ENCODE measurements at places on chromosomes 6 and 20. TPM values are rescaled to one million over a fixed set of nuclear protein-coding genes. Genes with fewer than 3 reads are reported as not detected.

The HLA-DOB gene
- 0.36 TPM for total RNA-seq

The SLC17A1 gene
- total RNA-seq = not detected

The TFAP2C gene
- total RNA-seq = under 0.01 TPM

The ATP5F1E gene
- 12.2 TPM for total RNA-seq

The PI3 gene
- not detected for total RNA-seq

The FILIP1 gene
- under 0.01 TPM for total RNA-seq

The APOM gene
- 1.4 TPM for total RNA-seq

The PMEPA1 gene
- 1.4 TPM for total RNA-seq

The ZSCAN9 gene
- total RNA-seq = 17.7 TPM

- no peak for DNase-seq
- no peak overlapping the region for H3K4me3 ChIP-seq
- no peaks in the 10 kb centered on the region for H3K36me3 ChIP-seq
Measured at GRCh38 chr6:143125455-143125854, 64.8 kb downstream of the AIG1 start.

DNA sequence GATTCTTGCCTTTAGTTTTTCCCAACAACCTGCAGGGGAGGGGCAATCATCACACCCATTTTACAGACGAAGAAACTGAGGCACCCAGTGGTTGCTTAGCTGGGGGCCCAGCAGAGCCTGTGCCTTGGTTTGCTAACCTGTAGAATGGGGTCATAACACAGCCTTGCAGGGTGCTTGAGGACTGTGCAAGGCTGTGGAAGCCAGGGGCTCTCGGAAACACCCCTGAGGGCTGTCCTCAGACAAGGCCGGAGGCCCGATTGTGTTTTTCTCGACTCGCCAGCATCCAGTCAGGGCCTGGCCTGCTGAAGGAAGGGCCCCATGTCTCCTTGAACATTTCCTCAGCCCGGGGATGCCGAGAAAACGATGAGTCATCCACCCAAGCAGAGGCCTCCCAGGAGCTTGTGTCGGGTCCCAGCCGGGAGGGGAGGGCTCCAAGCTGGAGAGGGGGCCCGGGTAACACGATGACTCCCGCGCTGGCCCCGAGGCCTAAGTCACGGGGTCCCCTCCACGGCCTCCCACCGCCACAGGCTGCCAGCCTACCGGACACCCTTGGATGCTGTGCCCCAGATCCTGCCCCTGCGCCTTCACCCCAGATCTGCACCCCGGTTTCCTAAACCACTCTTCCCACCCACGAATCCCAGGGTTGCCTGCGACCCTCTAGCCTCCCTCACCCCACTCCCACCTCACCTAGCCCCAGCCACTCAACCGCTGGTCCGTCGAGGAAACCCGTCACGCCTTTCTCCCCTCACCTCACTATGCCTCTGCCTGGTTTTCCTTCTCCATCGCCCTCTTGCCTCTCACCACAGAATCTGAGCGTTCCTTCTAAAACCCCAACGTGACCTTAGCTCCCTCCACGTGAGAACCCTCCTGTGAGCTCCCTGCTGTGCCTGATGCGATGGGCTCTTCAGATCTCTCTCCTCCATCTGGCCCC is 10.6 kb downstream of the NOL4L start:
- peak; percentile 88 for DNase-seq
- no peaks in the 10 kb centered on the region for H3K36me3 ChIP-seq
- no peak overlapping the region for H3K4me3 ChIP-seq
- peak overlapping the region; percentile 33 for H3K27ac ChIP-seq
- H3K27me3 ChIP-seq = no peaks in the 10 kb centered on the region
- H3K4me1 ChIP-seq = peaks cover 10% of the 10 kb centered on the region

DNA sequence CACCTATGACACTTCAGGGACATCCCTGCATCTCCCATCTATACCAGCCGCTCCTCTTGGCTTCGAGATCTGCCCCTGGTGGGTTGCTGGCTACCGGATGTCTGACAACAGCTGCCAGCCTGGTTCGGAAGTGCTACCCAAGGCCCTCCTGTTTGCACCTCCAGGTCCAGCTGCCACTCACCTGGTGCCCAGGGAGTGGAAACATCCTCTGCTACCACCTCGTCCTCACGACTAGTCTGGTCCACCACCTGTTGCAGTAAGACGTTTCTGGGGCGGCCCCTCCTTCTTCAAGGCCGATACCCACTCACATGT is 8.3 kb upstream of the PCMTD2 start:
- H3K36me3 ChIP-seq = no peaks in the 10 kb centered on the region
- DNase-seq = no peak
- H3K27ac ChIP-seq = no peak overlapping the region
- H3K4me1 ChIP-seq = no peaks in the 10 kb centered on the region
- no peak overlapping the region for H3K4me3 ChIP-seq
- H3K27me3 ChIP-seq = peaks cover 61% of the 10 kb centered on the region

GRCh38 chr20:57795342-57795697 is 85.5 kb upstream of the PMEPA1 start:
- H3K27me3 ChIP-seq = peaks cover 3% of the 10 kb centered on the region
- H3K4me1 ChIP-seq = no peaks in the 10 kb centered on the region
- peak; percentile 2 for DNase-seq

DNA sequence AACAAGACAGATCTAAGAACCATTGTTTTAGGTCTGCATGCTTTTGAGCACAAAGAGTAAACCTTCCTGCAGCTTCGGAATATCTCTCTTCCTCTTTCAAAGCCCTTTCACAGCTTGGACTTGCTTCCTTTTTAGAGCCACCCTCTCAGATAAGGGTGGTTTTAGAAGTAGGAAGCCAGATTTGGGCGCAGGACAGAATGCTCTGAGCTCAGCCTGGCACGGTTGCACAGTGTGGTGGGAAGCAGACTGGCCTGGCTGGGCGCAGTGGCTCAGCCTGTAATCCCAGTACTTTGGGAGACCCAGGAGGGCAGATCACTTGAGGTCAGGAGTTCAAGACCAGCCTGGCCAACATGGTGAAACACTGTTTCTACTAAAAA is 35.6 kb upstream of the PNRC1 start:
- no peaks in the 10 kb centered on the region for H3K27me3 ChIP-seq
- no peak for DNase-seq
- peaks cover 4% of the 10 kb centered on the region for H3K4me1 ChIP-seq
- no peak overlapping the region for H3K27ac ChIP-seq

DNA sequence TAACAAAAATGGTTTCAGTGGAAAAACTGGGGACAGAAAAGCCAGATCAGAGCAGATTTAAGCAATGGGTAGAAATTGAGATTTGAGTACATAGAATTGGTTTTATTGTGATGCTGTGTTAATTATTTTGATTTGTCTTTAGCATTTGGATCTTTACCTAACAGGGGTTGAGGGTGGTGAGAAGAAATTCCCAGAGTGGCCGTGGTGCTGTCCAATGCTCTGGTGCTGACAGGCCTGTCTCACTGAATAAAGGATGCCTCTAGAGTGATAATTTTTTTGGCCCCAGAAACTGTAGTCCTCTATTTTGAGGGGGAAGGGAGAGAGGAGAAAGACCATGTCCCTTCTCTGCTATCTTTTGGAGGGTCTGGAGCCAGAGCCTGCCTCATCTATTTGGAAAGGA is 79.1 kb downstream of the LYRM2 start:
- no peaks in the 10 kb centered on the region for H3K4me1 ChIP-seq
- DNase-seq = no peak
- peaks cover 9% of the 10 kb centered on the region for H3K27me3 ChIP-seq
- H3K27ac ChIP-seq = no peak overlapping the region
- H3K4me3 ChIP-seq = no peak overlapping the region

- DNase-seq = no peak
- no peaks in the 10 kb centered on the region for H3K4me1 ChIP-seq
- H3K27ac ChIP-seq = no peak overlapping the region
Measured at GRCh38 chr6:47473791-47474346, 3.7 kb upstream of the CD2AP start.

DNA sequence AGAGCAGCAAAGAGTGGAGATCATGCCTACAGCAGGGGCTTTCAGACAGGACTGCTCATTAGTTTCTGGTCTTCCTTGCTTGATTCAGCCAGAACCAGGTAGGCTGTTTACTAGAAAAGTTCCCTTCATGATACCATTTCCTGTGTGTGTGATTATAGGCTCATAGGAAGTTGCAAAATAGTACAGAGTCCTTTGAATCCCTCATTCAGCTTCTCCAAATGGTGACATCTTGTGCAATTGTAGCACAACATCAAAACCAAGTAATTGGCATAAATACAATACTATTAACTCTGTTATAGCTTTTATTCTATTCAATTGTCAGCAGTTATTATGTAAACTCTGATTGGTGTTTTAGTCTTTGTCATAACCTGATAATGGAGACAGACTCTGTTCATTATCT is 347.3 kb upstream of the CDH4 start:
- H3K4me1 ChIP-seq = no peaks in the 10 kb centered on the region
- H3K27me3 ChIP-seq = no peaks in the 10 kb centered on the region

DNA sequence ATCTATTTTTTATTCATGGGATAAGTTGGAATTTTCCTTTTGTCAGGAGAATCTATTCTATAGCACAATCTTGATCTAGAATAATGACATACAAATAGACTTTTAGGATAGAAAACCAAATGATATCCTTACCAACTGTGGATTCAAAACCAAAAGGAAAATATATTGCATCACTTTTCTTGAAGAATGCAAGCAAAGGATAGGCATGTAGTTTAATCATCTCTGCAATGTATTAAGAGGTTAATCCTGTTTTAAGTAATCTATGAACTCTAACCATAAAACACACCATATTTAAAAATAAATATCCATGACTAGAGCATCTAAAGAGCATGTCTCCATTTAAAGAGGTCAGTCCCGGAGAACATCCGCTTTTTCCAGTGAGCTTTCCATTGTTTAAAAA is 106.7 kb upstream of the CNKSR3 start:
- H3K27me3 ChIP-seq = no peaks in the 10 kb centered on the region
- H3K4me1 ChIP-seq = peaks cover 6% of the 10 kb centered on the region
- no peak overlapping the region for H3K27ac ChIP-seq

DNA sequence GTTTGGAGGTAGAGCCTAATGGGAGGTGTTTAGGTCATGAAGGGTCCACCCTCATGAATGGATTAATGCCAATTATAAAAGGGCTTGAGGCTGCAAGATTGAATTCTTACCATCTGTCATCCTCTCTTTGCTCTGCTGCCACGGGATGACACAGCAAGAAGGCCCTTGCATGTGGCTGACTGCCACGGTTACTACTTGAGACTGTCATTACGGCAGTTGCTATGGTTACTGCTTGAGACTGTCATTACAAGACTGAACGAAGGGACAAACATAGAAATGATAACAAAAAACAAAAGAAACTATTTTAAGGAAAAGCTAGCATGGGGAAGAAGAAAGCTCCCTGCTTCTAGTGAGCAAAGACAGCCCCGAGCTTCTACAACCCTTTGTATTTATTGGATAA is 715.0 kb downstream of the TFAP2A start:
- DNase-seq = no peak
- no peaks in the 10 kb centered on the region for H3K36me3 ChIP-seq
- no peaks in the 10 kb centered on the region for H3K4me1 ChIP-seq
- no peaks in the 10 kb centered on the region for H3K27me3 ChIP-seq

- no peaks in the 10 kb centered on the region for H3K27me3 ChIP-seq
- DNase-seq = peak; percentile 20
- no peak overlapping the region for H3K27ac ChIP-seq
Measured at GRCh38 chr6:27059621-27060425, 187.7 kb upstream of the PRSS16 start.

DNA sequence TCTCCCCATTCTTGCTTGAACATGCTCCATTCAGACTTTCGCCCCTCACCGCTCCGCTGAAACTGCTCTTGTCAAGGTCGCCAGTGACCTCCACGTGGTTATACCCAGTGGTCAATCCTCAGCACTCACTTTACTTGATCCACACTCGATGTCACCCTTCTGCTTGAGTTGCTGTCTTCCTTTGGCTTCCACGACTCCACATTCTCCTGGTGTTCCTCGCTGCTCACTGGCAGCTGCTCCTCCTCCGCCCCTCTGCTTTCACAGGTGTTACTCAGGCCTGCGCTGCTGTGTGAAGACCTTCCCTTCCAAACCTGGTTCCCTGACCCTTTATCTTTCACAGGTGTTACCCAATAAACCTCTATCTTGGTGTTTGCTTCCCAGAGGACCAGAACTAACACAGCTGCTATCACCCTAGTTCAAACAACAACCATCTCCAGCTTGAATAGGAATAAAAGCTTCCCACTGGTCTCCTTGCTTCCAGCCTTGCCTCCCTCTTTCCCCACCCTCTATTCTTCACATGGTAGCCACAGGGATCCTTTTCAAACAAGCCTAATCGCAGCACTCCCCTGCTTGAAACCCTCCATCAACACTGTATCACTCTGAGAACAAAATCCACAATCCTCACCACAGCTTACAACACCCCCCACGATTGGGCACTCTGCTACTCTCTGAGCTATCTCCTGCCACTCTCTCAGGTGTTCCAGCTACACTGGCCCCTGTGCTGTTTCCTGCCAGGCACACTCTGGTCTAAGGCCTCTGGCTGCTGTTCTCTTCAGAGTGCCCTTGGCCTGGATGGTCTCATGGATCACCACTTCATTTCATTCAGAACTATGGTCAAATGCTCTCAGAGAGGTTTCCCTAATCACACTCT is 10.7 kb downstream of the PPIL1 start:
- peaks cover under 1% of the 10 kb centered on the region for H3K4me1 ChIP-seq
- no peak overlapping the region for H3K4me3 ChIP-seq
- no peaks in the 10 kb centered on the region for H3K27me3 ChIP-seq
- no peak overlapping the region for H3K27ac ChIP-seq
- no peak for DNase-seq

GRCh38 chr20:10573273-10573950 is 100.4 kb downstream of the JAG1 start:
- H3K4me1 ChIP-seq = peaks cover 2% of the 10 kb centered on the region
- H3K36me3 ChIP-seq = no peaks in the 10 kb centered on the region
- H3K27ac ChIP-seq = no peak overlapping the region
- H3K27me3 ChIP-seq = no peaks in the 10 kb centered on the region

DNA sequence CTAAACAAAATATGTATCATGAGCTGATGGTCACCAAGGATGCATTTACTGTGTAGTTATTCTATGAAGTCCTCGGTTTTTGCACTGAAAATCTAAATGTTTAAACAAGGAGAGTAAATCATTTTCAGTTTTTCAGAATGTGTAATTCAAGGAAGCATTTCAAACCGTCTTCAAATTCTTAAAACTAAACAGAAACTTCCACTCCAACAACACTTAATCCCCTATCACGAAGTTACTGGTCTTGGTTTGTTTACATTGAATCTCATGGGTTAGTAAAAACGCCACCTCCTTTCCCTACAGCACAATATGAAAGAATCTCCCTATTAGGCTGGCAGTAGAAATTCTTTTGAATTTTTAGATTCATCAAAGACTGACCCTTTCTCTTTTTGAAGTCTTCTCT is 192.9 kb downstream of the AIG1 start:
- H3K4me1 ChIP-seq = peaks cover 6% of the 10 kb centered on the region
- no peaks in the 10 kb centered on the region for H3K27me3 ChIP-seq
- H3K4me3 ChIP-seq = no peak overlapping the region
- H3K36me3 ChIP-seq = no peaks in the 10 kb centered on the region
- H3K27ac ChIP-seq = peak overlapping the region; percentile 65

GRCh38 chr6:82910395-82910794 is 155.2 kb downstream of the UBE3D start:
- H3K4me1 ChIP-seq = 0 out of 2 replicates have a peak, but pooled peaks cover 2% of the 10 kb centered on the region
- H3K27ac ChIP-seq = no peak overlapping the region
- H3K4me3 ChIP-seq = no peak overlapping the region
- DNase-seq = no peak
- H3K27me3 ChIP-seq = no peaks in the 10 kb centered on the region
- no peaks in the 10 kb centered on the region for H3K36me3 ChIP-seq

GRCh38 chr6:134980846-134981245 is 30.9 kb upstream of the ALDH8A1 start:
- peaks cover 2% of the 10 kb centered on the region for H3K4me1 ChIP-seq
- no peak for DNase-seq
- no peaks in the 10 kb centered on the region for H3K27me3 ChIP-seq
- H3K4me3 ChIP-seq = no peak overlapping the region
- no peak overlapping the region for H3K27ac ChIP-seq

- DNase-seq = no peak
- H3K27me3 ChIP-seq = no peaks in the 10 kb centered on the region
- 0 out of 2 replicates have a peak, but pooled peaks cover 2% of the 10 kb centered on the region for H3K4me1 ChIP-seq
- no peak overlapping the region for H3K4me3 ChIP-seq
- no peak overlapping the region for H3K27ac ChIP-seq
- H3K36me3 ChIP-seq = no peaks in the 10 kb centered on the region
Measured at GRCh38 chr6:2141644-2142290, 103.6 kb downstream of the GMDS start.
